Hematopoietic multipotent progenitor cell treated with erythropoietin and hydrocortisone succinate and interleukin-3 and kit ligand, for 4 days (in vitro differentiated cells): ENCODE measurements at places on chromosomes 5 and 9.
A peak's percentile ranks its signal among the peaks of the same experiment; 100 is the strongest.

GRCh38 chr9:133403766-133404453, 13.9 kb downstream of the REXO4 start:
- DNase-seq = peak; percentile 72

DNA sequence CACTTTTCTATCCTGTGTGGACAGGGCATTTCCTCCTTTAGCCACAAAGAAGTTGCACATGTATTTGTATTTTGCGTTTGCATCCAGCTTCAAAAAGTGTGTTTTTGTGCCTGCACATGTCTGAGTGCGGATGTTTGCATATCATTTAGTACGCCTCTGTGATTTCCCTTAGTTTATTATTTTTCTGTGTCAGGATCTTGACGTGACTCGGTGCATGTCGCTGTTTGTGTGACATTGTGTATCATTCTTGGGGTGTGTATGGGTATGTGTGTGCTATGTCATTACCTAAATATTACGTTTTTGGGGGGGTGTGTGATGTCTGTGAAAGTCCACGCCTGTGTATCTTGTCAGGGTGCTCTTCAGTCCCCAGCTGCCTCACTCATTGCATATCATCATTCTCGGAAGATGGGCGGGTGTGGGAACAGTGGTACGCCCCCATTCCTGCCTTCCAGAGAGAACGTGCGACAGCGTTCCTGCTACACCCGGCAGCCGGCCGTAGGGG, 416 bp upstream of the PAIP2 start:
- DNase-seq = no peak

- DNase-seq = no peak
Measured at GRCh38 chr9:130543368-130543767, 36.0 kb upstream of the FUBP3 start.

DNA sequence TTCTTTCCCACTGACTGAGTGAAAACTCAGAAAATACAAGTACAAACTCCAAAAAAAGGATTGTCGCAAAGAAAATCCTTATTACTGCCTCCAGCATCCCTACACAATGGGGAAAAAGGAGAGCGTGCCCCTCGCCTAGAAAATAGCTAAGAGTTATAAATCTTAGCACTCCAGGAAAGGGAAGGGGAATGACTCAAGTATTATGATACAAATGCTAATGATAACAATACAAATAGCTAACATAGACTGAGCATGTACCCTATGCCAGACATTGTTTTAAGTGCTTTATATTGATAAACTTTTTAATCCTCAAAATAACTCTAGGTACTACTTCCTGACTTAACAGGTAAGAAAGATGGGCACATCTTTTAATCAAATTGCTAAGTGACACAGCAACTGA, 70.8 kb upstream of the VCAN start:
- no peak for DNase-seq

GRCh38 chr5:141848744-141849414, 29.3 kb downstream of the PCDH1 start:
- DNase-seq = no peak

GRCh38 chr5:33549982-33550567, 109.3 kb downstream of the TARS1 start:
- no peak for DNase-seq

GRCh38 chr5:158154226-158155005, 295.5 kb upstream of the CLINT1 start:
- DNase-seq = no peak
